Activated CD4-positive, alpha-beta memory T cell treated with anti-CD3 and anti-CD28 coated beads for 36 hours (primary cell): ENCODE measurements at places on chromosomes 5 and 9.

- no peak for DNase-seq
These were observed 579 bp downstream of the ADAMTS16 start for GRCh38 chr5:5140479-5141338.

- no peak for DNase-seq
These were observed 9.4 kb upstream of the RAD23B start for GRCh38 chr9:107273634-107274033.

DNA sequence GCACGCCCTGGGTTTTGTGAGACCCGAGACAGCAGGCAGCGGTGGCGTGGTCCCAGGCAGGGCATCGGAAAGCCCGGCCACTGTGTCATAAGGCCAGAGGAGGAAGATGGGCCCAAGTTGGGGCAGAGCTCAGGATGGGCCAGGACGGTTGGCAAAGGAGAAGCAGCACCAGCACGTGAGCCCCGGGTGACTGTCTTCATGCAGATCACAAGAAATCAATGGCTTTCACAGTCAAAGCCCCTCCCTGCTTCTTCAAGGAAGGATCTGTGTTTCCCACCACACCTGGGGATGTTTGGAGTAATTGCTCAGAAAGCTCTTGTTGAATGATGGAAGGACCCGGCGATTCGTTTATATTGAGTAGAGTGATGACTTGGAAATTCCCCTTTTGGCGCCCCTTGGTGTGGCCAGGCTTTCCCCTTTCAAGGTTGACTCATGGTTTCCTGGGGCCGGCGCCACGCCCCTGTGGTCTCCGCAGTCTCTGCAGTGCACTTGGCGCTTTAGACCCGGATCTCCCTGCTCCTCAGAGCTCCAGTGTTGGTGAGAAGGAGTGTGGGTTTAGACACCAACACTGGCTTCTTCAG is 52.1 kb downstream of the IL31RA start:
- peak; percentile 89 for DNase-seq

DNA sequence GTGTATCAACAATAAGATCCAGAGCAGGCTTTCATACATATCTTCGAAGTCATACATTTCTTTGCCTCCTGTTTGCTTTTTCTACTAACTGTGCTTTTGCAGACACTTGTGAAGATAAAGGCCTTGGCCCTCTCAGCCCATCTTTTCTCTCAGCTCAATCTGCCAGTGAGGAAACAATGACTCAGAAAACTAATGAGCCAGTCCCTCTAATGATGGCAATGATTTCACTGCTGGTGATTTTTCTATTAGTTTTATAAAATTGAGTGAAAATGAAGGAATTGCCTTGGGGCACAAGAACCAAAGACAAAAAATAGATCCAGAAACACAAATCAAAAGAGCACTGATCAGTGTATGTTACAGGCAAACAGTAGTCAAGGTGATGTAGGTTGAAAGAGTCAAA is 167.7 kb upstream of the PPP2R2B start:
- DNase-seq, result no peak

GRCh38 chr5:165139262-165139661 is 1633.8 kb downstream of the MAT2B start:
- DNase-seq, result no peak

- peak; percentile 60 for DNase-seq
These were observed 104.2 kb downstream of the PPARGC1B start for GRCh38 chr5:149834246-149834855.

GRCh38 chr5:98772415-98773213 is 849 bp upstream of the RGMB start:
- peak; percentile 67 for DNase-seq

GRCh38 chr9:91923145-91923544 is 26.9 kb downstream of the ROR2 start:
- no peak for DNase-seq

GRCh38 chr5:44887722-44888121 is 79.0 kb downstream of the MRPS30 start:
- DNase-seq, result no peak

- DNase-seq, result no peak
These were observed 24.1 kb upstream of the GABBR2 start for GRCh38 chr9:98732801-98733200.

- DNase-seq, result no peak
These were observed 9.7 kb downstream of the WNK2 start for GRCh38 chr9:93193388-93194220.

DNA sequence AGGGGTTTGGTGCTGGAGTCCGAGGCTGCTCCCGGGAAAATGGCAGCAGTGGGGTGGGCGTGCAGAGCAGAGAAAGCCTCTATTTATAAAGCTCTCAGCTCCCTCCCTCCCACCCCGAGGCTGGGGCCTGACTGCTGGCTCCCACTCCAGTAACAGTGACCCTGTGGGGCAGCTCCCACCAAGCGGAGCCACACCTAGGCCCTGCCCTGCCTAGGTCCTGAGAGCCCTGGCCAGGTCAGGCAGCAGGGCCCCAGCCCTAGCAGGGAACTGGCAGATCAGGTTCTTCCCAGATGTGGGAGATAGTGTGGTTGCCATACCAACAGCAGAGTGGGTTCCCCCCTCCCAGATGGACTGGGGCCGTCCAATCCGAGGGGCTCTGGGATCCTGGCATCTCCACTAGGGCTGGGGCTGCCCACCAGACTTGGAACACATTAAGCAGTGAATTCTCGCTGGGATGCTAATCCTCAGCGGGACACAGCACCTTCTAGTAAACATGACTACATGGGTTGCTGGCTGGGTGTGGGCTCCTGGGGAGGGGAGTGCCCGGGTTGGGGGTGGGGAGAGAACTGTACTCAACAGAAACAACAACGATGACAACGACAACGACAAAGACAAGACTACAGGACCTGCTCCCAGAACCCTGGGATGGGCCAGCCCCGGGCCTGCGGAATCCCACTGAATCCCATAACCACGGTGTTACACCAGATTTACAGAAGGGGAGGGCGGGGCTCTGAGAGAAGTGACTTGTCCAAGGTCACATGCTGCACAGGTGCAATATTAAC is 1.5 kb downstream of the SH3GLB2 start:
- DNase-seq, result no peak

- DNase-seq, result no peak
These were observed 6.6 kb downstream of the MYMK start for GRCh38 chr9:133518200-133518599.

DNA sequence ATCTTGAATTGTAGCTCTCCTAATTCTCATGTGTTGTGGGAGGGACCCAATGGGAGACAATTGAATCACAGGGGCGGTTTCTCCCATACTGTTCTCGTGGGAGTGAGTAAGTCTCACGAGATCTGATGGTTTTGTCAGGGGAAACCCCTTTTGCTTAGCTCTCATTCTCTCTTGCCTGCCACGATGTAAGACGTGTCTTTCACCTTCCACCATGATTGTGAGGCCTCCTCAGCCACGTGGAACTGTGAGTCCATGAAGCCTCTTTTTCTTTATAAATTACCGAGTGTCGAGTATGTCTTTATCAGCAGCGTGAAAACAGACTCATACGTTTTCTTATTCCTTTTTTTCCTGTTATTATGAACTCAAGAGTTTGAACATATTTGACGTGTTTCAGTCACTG is 39.1 kb downstream of the RETREG1 start:
- peak; percentile 22 for DNase-seq

DNA sequence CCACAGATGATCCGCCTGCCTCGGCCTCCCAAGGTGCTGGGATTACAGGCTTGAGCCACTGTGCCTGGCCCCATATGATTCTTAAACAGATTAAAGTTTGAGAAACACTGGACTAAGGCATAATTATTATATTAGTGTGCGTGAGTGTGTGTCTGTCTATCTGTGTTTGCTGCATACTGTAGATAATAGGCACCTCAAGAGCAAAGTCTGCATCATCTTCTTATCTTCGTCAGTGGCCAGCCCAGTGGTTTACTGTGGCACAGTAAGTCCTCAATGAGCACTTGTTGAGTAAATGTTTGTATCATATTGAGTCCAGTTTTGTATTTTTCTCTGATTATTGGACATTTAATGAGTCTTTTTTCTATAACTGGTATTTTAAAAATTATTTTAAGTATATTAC is 81.7 kb downstream of the ITGA1 start:
- no peak for DNase-seq

DNA sequence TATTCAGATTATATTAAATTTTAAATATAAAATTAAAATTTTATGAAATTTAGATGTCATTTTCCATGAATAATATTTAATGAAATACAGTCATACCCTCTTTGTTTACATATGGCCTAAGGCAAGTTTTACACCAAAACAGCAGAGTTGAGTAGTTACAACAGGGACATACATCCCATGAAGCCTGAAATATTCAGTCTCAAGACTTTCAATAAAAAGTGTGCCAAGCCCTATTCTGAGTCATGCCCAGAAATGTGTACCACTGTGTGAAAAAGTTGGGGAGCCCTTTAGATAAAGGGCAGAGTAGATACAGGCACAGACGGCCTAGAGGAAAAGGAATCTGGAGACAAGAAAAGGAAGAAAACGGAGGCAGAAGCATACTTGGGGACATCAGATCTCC is 261.3 kb downstream of the SGCD start:
- DNase-seq, result no peak

DNA sequence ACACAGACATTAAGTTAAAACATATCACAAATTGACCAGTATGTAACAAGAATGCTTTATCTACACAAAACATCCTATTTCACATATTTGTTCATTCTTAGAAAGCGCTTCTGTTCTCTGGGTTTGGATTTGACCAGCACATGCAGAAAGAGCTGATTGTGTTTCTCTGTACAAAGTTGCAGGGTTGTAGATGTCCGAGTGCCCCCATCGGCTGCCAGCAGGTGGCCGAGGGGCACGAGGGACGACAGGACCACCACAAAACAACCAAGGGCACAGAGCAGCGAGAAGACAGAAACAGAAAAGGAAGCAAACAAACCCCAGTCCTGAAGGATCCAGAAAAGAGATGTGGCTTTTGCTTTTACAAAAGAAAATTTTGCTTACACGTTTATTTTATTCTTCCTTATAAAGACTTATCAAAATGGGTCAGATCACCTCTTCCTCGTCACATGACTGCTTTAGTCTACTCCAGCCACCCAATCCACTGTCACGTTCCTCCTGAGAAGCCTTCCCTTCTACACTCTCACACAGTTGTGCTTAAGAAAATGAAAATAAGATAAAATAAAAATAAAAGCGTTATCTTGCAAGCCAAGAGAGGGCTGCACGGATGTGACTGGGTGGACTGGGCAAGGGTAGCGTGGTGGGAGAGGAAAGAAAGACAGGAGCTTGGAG is 9.5 kb downstream of the OTP start:
- no peak for DNase-seq

DNA sequence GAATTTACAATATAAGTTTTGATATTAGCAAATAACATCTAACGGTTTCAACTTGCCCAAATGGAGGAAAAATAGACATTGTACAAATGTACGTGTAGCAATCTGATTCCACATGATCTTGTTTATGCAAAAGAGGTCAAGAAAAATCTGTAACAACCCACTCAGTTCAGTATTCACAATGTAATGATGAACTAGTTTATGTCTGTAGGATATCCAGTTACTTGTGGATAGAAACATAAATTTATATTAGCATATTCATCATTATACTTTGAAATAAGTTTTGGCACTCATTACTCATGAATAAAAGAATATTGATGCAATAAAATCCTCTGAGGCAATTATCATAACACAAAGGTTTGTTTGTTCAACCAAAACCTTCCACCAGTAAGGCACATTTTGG is 28.1 kb downstream of the PLK2 start:
- DNase-seq, result no peak

- no peak for DNase-seq
These were observed 64.1 kb upstream of the TYRP1 start for GRCh38 chr9:12629067-12629466.

DNA sequence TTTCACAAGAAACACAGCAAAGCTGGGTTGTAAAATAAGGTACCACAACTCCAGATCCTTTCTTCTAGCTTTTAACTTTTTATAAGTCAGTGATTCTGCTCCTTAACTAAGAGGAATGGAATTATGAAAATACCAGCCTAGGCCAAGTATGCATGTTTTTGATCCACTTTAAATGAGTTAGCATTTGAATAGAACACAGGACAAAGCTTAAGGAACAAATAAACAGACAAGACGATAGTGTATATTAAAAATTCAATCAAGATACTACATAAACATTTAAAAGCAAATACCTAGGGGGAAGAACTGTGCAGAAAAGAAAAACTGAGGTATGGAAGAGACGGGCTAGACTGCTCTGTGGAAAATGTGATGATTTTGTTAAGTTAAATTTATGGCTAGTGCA is 200.7 kb downstream of the LURAP1L start:
- no peak for DNase-seq

DNA sequence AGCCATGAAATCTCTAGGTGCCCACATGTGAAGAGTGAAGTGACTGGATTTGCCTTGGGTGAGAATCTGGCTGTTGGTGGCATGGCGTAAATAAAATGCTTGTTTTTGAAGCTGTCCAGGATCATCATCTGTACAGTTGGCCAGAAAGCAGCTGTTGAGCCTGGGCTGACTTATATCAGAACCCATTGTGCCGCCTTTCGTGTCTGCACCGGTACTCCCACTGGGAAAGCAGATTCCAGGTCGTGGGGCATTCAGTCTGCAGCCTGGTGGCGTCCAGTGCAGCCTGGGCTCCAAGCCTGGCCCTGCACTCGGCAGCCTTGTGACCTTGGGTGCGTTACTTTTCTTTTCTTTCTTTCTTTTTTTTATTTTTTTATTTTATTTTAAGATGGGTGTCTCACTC is 27.8 kb downstream of the PRRC2B start:
- DNase-seq, result no peak

DNA sequence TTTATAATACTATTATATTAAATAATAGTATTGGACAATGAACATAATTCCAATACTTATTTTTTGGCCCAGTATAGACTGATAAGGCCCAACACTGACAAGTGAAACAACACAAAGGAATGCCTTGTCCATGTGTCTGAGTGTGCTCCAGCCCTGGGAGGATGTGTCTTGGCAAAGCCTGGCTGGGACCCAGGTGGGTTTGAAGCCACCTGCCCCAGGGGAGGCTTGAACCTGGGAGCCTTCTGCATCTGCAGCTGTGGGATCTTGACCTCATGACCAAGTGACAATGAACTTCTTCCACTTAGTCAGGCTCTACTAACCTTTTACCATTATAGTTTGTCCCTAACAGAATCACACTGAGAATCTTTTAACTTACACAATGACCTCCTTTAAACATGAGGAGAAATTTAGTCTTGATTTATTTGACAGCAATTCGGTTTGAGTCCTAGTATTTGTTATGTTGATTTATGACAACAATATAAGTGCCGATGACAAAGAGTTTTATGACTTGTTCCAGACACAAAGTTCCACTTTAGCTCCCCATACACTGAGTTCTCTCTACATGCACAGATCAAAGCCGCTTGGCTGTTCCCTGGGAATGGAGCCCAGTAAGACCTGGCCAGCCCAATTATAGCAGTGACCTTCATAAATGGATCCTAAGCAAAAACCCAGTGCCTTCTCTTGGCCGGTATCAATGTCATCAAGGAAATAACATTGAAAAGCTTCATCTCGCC is 294.5 kb downstream of the CTNND2 start:
- DNase-seq, result no peak

DNA sequence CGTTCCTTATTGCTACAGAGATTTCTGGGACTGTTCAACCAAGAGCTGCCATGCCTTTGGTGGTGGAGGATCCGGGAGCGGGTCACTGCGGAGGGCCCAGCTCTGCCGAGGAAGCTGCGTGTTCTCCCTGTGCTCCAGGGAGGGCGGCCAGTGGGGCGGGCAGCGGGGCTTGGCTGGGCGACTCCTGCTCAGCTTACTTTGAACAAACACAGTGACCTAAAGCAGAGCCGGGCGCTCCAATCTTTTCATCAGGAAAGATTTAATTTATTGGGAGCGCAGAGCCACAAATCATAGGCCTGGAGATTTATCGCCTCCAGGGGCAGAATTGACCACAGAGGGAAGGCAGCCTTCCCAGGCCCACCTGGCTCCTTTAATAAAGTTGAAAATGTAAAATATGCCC is 27.7 kb downstream of the LHX3 start:
- no peak for DNase-seq
